8988T (cell line): ENCODE measurements at places on chromosomes 3 and 15.

DNA sequence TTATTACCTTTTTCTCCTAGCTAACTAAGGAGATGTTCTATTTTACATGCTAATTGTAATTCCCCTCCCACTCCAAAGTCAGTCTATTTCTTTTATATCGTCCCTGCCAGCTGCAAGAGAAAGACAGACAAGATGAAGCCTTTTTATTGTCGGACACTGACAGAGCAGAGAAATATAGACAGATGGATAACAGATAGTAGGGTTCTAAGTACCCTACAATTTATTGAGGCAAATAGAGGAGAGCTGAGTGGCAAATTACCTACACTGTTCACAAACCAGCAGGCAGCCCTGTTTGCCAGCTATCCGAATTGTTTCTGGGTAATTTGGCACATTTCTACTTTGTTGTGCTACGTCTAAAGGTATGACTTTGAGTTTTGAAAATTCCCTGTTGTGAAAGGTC is 392.3 kb upstream of the ZNF717 start:
- no peak for DNase-seq

GRCh38 chr3:10957976-10958749 is 34.4 kb upstream of the SLC6A1 start:
- DNase-seq: no peak

- DNase-seq: no peak
Measured at GRCh38 chr15:92468991-92469390, 75.3 kb downstream of the ST8SIA2 start.

DNA sequence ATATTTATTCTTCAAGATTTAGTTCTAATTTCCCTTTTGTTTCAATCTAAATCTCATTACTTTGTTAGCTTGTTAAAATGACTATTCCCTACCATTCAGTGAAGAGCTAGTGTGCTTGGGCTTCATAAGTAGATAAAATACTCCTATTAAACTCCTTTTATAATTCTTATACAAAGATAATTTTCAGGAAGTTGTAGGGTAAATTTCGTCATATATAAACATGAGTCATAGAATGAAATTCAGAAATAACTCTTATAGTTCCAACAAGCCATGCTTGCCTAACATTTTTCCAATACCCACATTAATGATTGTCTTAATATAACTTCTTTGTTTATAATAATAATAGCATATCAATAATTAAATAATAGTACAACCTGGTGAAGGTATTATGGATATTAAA is 407.3 kb downstream of the NAALADL2 start:
- no peak for DNase-seq

DNA sequence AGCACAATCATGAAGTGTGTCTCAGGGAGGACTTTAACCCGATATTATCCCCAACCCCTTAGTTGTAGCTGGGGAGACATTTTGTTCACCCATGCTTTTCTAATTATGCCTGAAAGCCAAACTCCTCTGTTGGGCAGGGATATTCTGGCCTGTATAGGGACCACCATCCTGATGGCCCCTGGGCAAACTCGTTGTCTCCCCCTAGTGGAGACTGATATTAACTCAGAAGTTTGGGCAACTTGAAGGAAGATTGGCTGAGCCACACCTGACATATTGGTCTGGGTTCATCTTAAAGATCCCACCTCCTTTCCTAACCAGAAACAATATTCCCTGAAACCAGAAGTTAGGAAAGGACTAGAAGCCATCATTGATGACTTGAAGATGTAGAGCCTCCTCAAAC is 42.3 kb downstream of the TM4SF18 start:
- no peak for DNase-seq

GRCh38 chr3:74067296-74067695 is 442.6 kb upstream of the PDZRN3 start:
- no peak for DNase-seq

DNA sequence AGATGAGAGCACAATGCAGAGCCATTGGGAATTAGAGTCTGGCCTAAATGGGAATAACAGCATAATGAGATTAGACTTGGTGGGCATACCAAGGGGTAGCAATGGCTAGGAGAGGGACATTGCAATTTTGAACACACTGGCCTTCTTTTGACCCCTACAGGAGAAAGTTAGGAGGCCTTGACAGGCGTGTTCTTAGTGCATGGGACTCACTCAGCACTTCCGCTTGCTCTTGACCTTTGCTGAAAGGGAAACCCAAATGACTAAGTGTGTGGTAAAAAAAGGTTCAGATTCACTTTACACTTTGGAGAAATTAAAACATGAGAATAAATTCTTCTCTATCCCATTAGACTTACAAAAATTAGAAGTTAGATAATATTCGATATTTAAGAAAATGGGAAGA is 317.4 kb downstream of the DIPK2A start:
- no peak for DNase-seq

- no peak for DNase-seq
Measured at GRCh38 chr3:9271903-9272302, 22.5 kb upstream of the SRGAP3 start.

- no peak for DNase-seq
Measured at GRCh38 chr3:123871946-123872345, 12.2 kb downstream of the MYLK start.

GRCh38 chr15:65732698-65733097 is 59.4 kb downstream of the DENND4A start:
- DNase-seq: no peak

DNA sequence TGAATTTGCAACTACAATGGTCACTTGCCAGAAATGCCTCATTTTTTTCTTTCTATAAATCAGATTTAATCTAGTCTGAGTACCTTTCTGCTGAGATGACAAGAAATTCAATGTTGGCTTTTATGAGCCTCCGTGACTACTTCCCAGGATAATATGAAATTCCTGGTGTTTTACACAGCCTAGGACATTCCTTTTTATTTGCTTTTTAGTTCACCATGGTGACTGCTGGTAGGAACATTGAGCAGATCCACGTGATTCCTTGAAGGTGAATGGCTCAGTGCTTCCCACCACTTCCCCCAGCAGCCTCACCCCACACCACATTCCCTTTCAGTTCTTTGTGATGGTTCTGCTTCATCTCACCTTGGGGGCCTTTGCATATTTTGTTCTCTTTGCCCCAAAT is 4.3 kb upstream of the NPTN start:
- DNase-seq: no peak

DNA sequence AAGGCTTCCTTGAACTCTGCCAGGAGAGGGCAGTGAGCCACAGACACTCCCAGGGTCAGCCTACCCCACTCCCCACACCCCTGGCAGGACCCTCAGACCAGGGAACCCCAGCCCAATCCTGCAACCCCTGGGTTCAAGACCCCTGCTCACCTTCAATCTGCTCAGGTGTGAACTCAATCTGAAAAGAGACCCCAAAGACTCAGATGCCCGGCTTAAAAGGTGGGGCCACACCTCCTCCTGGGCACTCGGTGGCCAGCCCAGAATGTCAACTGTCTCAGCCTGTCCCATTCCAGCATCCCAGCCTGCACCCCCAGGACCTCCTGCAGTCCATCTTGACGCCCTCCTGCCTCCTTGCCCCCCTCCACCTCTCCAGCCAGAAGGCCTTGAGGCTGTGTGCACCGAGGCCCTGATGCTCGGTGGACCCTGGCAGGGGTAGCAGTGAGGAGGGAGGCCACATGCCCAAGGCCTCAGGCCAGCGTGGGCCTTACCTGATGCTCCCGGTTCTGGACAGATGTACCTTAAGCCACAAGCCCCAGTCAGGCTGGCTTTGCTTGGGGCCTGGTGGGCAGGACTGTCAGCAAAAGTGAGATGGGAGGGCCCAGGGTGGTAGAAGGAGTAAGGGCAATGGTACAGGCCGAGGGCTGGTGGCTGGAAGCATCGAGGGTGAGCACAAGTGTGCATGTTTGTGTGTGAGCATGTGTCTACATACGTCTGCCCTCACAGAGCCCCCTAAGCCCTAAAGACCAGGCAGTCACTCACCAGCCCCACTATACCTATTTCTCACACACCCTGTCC is 2.2 kb downstream of the MYL3 start:
- DNase-seq: no peak

DNA sequence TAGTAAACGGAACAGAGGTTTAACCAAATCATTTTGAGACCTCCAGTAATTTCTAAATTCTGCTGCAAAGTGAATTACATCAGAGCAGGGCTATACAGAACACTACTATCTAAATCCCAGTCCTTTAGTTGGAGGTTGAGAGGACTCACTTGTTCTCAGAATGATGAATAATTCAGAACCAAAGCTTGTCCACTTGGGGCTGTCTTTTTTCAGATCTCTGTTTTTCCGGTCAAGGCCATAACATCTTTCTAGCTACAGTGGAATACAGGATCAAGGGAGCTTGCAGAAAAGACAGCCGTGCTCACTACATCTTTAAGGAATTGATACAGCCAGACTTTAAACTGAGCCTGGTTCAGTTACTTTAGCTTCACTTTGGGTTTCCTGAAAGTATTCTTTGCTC is 194.5 kb downstream of the EFHB start:
- no peak for DNase-seq

DNA sequence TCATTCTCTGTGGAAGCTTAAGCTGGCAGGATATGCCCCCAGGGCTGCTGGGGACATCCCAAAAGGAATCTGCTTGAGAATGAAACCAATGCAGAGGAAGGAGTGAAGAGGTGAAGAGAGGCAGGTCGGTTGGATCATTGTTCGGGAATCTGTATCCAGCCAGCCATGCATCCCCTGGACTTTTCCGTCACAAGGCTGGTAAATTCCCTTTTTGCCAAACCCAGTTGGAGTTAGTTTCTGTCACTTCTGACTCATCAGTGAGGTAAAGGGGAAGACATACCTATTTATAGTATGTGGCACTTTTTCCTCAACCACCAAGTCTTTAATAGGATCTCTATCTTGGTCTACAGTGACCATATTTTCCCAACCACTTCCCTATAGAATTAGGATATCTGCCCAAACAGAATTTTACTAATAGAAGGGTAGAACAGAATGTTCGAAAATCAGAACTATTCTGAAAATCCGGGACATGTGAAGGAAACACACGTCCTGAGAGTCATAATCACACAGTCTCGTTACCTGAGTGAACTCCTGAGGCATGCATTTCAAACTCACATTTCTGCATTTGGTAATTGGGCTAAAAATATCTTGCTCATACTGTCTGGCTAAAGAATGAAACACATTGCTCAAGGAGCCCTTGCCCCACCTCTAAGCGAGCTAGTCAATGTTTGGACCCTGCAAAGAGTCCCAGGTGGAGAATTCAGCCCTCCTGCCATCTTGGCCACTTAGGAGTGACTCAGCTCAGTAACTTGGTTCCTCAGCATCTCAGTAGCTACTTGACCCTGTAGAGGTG is 289.7 kb upstream of the ADAMTS9 start:
- DNase-seq: no peak

DNA sequence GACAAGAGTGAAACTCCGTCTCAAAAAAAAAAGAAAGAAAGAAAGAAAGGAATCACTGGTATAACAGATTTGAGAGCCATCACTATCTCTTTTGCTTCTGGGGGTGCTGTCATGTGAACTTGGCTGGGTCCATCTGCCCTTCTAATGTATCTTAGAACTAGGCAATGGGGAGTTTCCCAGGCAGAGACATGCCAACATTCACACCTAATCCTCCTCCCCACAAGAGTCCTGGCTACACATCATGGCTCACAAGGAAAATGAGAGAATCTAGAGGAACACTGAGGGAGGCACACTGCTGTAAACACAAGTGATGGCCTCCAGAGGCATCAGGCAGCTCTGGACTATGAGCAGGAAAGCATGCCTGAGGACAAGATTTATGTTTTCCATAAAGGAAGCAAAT is 67.8 kb upstream of the PPP2R3A start:
- no peak for DNase-seq

DNA sequence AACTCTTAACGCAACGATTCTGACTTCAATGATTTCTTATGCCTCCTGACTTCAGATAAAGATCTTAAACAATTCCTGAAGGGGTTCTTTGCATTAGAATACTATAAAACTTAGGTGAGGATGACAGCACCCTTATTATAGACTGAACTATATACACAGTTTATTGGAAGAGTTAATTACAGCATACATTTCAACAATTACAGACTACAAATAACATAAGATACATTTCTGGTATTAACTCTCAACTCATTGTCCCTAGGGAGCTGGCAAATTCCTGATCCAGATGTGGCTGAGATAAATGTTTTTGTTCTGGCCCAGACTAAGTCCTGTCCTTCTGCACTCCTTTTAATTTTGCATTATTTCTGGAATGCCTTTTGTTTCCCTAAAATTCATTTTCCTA is 155.5 kb upstream of the TMC3 start:
- DNase-seq: no peak

- no peak for DNase-seq
Measured at GRCh38 chr15:24054547-24055245, 367.6 kb upstream of the NDN start.

DNA sequence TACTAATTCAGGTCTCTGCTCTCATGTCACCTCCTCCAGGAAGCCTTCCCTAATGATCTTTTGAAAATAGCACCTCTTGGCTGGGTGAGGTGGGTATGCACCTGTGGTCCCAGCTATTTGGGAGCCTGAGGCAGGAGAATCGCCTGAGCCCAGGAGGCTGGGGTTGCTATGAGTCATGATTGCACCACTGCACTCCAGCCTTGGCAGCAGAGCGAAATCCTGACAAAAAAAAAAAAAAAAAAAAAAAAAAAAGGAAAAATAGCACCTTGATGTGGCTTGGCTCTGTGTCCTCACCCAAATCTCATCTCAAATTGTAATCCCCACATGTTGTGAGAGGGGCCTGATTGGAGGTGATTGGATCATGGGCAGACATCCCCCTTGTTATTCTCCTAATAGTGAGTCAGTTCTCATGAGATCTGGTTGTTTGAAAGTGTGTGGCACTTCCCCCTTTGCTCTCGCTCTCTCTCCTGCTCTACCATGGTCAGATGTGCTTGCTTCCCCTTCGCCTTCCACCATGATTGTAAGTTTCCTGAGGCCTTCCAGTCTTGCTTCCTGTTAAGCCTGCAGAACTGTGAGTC is 11.2 kb upstream of the RNU6-1 start:
- DNase-seq: no peak

DNA sequence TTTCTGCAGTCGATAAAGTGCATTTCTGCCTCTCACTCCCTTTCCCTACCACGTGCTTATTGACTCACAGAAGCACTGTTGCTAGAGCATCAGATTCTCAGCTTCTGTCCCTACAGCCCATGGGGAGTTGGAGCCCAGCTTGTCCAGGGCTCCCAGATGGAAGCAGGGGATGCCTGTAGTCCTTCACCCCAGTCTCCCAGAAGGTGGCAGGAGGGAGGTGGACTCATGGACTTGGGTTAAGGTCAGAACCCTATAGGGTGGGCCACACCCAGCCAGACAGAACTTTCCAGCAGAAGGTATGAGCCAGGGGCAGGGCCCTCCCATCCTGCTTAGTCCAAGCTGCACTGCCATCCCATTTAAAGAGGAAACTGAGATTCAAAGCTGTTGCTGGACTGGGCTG is 33.1 kb upstream of the SEMA3F start:
- DNase-seq: no peak

GRCh38 chr15:95541301-95541700 is 789.2 kb upstream of the NR2F2 start:
- no peak for DNase-seq

GRCh38 chr3:65890328-65890727 is 148.4 kb downstream of the MAGI1 start:
- DNase-seq: no peak

GRCh38 chr3:107524326-107524840 is 1.6 kb downstream of the BBX start:
- DNase-seq: no peak
